Amygdala (tissue), 56 donors: ENCODE measurements at places on chromosomes 6 and 20.
A peak's percentile ranks its signal among the peaks of the same experiment; 100 is the strongest.

DNA sequence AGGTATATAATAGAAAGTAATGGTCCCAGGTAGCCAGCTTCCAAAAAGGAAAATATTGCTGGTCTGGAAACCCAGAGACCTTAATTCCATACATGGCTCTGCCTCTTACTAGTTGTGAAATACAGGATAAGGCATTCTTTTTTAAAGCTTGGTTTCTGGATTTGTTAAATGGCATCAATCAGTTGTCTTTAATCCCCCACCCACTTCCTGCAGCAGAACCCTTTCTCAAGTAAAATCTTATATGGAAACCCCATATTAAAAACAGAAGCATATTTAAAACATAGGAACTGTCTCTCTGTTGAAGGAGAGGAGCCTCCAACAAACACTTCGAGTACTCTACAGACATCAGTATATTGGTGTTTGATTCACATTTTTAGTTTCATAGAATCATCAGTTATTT, 6.2 kb upstream of the LCA5 start:
- DNase-seq = no peak

GRCh38 chr6:156773935-156774852, 3.0 kb upstream of the ARID1B start:
- no peak for DNase-seq

DNA sequence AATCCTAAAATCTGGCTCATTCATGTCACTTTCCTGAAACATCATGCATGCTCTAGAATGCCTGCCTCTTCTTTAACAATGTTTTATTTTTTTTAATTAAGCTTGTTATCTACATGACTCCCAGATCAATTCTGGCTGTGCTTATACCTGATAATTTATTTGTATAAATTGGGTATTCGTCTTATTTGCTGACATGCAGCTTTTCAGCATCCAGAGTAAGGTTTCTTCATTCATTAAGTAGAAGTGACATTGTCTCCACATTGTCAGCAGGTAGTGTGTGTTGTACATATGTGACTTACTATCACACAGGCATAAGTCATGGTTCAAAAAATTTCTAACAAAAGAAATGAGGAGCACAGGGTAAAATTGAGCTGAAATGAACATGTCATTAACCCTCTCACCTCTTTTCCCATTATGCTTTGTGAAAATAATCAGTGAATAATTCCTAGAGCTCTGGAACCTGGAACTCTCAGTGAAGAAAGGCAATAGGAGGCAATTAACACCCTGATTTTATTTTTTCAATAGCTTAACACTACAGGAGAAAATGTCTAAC, 157.4 kb downstream of the OPRM1 start:
- DNase-seq = no peak

DNA sequence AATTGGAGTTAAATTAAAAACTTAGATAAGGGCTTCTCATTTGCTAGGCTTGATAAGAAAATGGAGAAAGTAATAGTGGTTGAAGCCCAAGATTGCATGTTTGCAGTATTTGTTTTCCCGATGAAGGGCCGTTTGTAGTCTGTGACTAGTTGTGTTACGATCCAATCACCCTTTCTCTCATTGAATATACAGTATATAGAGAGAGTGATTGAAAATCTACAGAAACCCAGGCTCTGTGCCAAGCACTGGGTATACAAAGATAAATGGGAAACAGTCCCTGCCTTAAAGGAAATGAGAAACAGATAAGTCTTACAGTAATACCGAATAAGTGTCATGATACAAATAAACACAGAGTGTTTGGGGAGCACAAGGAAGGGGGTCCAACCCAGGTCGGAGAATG, 55.2 kb upstream of the CDKAL1 start:
- DNase-seq = no peak

DNA sequence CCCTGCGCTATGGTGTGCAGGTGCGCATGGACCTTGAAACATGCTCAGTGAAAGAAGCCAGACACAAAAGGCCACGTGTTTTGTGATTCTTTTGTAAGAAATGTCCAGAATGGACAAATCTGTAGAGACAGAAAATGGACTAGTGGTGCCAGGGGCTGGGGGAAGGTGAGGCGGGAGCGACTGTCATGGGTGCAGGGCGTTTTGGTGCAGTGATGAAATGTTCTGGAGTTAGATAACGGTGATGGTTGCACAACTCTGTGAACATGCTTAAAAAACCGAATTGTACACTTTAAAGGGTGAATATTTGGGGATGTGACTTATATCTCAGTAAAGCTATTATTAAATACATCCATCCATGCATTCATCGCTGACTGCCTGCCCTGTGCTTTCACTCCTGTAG, 31.7 kb upstream of the NTSR1 start:
- DNase-seq = no peak

DNA sequence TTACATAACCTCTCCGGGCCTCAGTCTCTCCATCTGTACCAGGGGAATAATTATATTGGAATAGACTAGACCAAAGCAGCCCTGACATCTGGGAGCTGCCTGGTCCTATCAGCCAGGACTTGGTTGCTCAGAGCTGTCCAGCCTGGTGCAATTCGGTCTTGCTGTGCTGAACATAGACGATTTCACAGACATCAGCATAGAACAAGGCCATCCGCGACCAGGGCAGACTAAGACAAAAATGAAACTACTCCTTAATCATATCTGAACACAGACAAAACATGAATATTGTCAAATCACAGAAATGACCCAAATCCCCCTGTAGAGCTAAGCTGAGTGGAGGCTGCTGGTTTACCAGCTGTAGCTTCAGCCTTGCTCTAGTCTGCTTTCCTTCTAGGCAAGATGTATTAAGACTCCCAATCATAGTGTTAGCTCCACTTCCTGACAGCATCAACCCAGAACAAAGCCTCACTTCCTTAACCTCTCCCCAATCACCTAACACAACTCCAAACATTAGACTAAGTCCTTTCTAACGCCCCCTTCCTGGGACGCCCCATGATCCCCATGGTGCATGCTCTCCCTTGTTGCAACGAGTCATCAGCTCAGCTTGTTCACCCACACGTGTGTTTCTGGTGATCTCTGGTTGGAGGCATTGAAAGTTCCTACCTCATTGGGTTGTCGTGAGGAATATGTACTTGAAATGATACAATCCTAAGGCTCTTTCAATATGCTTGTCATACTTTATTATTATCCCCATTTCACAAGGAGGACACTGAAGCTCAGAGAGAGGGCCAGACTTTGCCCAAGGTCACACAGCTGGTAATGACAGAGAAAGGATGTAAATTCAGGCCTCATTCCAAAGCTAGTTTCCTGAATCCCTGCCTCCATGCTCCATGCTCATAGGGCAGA, 3.5 kb upstream of the MAPK13 start:
- DNase-seq = no peak

GRCh38 chr6:145228962-145229582, 506.2 kb downstream of the EPM2A start:
- DNase-seq = no peak

DNA sequence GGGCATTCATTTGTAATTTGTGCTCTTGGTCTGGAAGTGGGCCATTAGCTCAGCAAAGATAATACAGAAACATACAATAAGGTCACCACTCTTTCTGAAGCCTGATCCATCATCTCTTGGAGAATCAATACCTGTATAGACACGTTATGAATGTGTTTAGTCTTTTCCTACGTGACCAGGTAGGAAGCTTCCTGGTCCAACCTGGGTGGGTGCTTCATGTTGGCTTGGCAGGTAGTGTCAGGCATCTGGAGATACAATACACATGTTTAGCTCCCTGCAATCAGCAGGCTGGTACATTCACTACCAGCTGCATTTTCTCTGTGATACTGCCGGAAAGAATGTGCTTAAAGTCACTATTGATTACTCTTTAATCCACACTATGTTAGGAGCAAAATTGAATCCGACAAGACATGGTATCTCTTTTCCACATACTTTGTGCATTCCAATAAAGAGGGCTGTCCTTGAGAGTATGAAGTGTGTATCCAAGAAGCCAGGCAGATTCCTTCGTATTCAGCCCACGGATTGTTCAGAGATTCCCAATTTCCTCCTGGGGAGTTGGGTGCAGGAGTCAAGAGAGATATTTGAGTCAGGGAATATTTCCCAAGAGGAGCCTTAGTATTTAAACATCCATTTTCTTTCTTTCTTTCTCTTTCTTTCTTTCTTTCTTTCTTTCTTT, 49.9 kb upstream of the RANBP9 start:
- no peak for DNase-seq

- DNase-seq = peak; percentile 57
These were observed 69.8 kb upstream of the RIN2 start for GRCh38 chr20:19688031-19688806.

- no peak for DNase-seq
These were observed 207.0 kb upstream of the SIM1 start for GRCh38 chr6:100671740-100672139.

DNA sequence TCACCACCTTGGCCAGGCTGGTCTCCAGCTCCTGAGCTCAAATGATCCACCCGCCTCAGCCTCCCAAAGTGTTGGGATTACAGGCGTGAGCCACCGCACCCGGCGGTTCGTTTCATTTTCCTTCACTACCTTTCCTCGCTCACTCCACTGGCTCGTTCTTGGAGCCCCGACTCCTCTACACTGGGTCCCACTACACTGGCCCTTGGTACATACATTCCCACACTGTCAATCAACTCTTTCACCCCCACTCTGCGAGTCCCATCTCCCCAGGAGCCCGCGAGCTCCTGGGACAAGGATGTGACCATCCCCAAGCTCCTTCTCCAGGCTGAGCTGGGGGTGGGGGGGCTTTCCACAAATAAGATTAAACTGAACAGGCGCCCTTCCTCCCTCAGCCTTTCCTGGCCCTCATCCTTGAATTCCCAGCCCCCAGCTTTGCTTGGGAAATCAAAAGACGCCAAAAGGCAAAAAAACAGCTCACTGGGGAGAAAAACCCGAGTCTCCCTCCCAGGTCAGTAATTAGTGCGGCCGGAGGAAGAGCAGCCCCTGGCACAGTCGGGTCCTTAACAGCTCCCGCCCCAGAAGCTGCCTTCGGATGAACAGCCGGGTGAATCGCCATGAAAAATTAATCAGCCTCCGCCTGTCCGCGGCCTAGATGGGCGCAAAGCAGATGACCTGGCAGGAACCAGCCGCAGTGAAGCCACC, 42.8 kb upstream of the LY86 start:
- DNase-seq = no peak

GRCh38 chr6:71393471-71393870, 104.9 kb downstream of the OGFRL1 start:
- DNase-seq = no peak

- no peak for DNase-seq
These were observed 120.1 kb downstream of the SYCP2 start for GRCh38 chr20:59813126-59813947.

GRCh38 chr20:7822772-7823171, 117.5 kb downstream of the HAO1 start:
- DNase-seq = no peak

DNA sequence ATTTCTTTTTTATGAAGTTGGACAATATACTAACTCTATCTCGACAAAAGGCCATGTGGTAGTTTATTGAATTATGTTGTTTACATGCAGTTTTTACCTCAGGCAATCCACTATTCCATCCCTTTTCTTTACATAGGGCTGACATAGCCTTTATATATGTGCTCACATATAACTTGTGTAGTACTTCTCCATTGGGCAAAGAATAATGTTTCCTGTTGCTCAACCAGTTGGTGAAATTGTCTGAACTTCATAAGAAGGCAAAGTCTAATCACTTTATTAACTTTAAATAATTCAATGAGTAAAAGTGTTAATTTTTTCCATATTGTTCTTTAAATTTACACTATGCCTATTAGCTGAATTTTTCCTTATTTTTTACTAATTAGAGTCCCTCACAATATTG, 1272.1 kb downstream of the EPHA7 start:
- DNase-seq = no peak

- no peak for DNase-seq
These were observed 175.1 kb upstream of the PMEPA1 start for GRCh38 chr20:57884956-57885355.

DNA sequence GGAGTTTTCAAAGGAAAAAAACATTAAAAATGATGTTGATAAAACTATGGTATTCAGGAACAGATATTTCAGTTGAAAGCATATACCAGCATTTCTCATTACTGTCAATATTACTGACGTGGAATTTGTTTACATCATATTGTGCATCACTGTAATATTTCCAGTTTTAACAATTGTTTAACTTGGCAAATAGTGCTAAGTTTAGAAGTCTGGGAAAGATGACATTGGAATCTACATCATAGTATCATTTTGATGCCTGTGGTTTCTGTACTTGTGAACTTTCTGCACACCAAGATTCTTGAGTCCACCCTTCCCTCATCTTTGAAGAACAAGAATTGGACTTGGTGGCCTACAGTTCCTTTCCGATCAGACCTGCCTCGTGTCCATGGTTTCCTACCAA, 98.1 kb downstream of the RALGAPA2 start:
- DNase-seq = no peak

DNA sequence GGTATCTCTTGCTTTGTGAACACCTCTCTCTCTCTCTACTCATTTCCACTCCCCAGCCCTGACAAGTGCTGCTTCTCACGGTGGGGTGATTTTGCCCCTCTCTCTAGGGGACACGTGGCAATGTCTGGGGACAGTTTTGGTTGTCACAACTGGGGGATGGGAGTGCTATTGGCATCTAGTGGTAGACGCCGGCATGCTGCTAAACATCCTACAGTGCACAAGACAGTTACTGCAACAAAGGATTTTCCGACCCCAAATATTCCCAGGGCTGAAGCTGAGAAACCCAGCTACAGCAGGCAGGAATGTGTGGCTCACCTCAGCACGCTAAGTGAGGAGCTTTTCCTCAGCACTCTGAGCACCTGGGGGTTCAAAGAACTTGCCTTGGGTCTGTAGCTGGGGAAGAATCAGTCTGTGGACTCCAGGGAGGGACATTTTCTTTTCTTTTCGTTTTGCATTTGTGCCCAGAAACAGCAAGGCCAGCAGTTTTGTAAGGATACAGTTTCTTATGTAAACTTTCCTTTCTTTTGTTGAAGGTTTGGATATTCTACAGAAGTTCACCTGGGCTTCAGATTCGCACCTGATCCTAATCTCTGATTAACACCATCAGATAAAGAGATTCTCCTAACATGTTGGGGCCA, 246.9 kb upstream of the ZFP64 start:
- no peak for DNase-seq

DNA sequence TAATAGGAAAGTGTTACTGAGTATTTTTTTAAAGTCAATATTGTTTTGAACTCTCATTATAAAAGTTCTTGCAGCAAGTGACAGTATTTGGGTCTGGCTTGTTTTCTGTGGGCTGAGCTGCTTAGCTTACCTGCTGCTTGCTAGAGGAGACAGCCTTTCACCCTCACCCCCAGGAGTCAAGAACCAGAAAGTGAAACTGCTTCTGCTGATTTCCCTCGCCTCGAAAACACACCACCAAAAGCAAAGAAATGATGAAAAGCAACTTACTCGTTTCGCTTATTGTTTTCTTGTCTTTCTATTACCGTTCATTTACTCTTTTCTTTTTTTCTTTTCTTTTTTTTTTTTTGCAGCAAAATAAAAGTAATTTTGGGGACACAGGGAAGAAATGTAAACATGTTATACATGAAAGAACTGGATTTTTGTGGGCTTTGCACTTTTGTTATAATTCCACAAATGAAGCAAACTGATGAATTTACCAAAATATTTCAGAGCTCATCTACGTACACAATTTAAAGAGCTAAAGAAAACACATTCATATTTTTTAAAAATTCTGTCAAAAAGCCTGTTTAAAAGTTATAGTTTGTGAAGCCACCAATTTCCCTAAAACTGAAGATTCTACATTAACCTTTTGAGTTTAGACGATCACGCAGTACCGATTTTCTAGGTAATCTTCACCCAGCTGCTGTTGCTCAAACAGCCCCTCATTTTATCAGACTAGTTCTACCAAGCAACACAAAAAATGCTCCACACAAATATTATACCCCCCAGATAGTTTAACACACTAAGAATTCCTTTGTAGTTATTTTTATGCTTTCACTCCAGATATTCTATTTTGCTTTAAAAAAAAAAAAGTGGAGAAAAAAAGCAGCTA, 1.7 kb downstream of the SCML4 start:
- no peak for DNase-seq
